ENCODE measurements at places on chromosomes 6 and 20.

DNA sequence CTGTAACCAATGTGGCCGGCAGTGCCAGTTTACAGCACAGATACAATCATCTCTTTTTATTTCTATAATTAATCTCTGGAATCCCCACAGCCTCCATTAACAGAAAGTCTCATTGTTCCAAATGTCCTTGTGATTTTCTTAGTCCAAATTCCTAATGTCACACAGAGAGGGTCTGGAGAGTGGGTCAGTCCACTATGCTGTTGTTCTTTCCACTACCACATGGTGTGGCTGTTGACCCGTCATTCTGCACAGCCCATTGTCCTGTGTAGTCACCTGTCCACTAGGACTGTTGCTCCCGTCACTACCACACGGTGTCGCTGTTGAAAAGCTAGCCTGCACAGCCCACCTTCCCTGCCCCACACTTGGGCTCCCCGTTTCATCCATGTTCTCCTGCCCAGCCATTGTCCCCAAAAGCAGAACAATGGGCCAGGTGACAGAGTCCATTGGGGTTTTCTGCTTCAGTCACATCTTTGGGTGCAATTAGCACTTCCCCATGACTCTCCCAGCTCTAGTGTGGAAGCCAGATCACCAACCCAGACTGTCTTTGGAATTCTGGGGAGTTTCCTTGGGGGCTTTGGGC lies 8.6 kb upstream of the LBP start:
- no peak for DNase-seq

DNA sequence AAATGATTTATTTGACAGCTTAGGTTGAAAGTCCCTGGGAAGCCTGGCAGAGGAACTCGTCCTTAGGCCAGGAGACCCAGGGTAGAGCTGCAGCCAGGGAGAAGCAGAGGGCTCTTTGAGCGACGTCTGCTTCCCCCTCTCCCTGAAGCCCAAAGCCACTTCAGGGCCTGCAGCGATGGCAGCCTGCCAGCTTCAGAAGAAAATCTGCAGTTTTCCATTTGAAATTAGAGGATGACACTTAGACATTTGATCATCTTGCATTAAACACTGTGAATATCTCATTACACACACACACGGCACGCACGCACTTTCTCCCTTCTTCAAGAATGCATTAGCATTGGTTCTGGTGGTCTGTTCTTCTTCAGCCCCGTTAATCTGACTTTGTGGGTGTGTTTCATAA lies 96.5 kb downstream of the PLEKHG1 start:
- no peak for DNase-seq

- DNase-seq: no peak
Observed at GRCh38 chr6:93282521-93283031, 136.8 kb downstream of the EPHA7 start.

DNA sequence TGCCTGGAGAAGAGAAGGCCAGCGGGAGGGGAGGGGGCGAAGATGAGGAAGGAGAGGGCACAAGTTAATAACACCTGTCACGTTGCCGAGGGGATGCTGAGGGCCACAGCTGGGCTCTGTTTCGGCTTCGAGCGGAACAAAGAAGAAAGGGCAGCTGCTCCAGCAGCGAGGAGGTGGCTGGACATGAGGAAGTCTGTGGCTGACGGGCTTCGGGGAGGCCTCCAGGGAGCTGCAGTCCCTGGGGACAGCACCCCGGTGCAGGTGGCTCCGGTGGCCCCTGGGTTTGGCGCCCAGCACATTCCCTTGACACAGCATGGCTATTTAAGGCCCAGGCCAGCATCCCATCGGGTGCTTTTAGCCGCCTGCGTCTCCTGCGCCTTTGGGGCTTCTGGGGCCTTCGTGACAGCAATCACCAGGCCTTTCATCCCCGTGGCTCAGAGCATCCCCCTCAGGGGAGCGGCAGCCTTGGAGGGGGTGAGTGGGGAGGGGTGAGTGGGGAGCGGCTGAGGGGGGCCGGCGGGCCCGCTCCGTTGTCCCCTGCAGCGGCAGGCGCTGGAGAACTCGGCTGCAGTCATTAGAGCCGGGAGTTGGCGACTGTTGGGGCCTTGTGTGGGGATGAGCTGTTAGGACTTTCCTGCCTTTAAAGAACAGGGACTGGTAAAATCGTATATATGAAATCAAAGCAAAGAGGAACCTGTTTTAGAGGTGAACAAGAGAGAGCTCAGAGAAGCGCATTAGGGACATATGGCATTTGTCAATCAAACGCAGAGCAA lies 99.0 kb downstream of the TMEM242 start:
- no peak for DNase-seq

- no peak for DNase-seq
Observed at GRCh38 chr6:138805016-138805765, 9.3 kb downstream of the ECT2L start.

GRCh38 chr6:90765491-90765890 lies 178.6 kb upstream of the MAP3K7 start:
- DNase-seq: no peak

- no peak for DNase-seq
Observed at GRCh38 chr6:122122202-122122601, 277.2 kb upstream of the HSF2 start.

DNA sequence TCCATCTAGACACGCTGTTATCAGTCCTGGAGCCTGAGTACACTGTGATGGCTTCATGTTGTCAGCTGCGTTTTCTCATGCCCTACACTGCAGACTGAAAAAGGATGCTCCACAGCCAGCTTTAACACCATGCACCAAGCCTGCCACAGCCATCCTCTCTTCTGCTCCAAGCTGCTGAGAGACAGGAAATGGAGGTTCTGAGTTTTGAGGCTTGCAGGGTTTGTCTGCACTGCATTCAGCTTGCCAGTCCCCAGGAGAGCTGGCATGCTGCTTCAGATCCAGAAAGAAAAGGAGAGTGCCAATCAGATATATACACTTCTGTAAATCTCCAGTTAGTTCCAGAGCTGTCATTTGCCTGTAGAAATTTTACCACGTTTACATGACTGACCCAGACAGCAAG lies 550.7 kb upstream of the FLRT3 start:
- no peak for DNase-seq

DNA sequence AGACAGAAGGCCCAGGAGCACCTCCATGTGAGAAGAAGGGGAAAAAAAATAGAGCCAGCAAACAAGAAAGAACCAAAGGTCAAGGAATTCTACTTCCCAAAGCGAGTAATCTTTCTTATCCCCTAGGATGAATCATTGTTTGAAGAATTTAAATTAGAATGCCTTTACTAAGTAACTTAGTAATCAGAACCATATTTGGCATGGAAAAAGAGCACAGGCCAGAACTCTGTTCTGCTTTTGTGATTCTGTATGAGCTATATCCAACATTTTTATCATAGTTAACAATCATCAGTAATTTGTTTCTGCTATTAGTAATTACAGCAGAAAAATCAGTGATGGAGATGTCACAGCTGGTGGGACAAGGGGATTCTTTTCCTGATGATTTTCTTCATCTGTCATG lies 228.8 kb upstream of the FAM83B start:
- no peak for DNase-seq

GRCh38 chr20:2865630-2866029 lies 7.7 kb upstream of the PTPRA start:
- DNase-seq: no peak

Data from stimulated activated CD8-positive, alpha-beta memory T cell treated with anti-CD3 and anti-CD28 coated beads, Interleukin-7, amount 100 ng/mL, for 1 hour (primary cell).